ENCODE measurements at places on chromosomes 16 and 17. TPM values are rescaled to one million over a fixed set of nuclear protein-coding genes. Genes with fewer than 3 reads are reported as not detected.

GRCh38 chr16:86027373-86028126 is 128.6 kb downstream of the IRF8 start:
- no peak for DNase-seq

- no peak for DNase-seq
These were observed 23.7 kb downstream of the NCOR1 start for GRCh38 chr17:16191604-16192003.

DNA sequence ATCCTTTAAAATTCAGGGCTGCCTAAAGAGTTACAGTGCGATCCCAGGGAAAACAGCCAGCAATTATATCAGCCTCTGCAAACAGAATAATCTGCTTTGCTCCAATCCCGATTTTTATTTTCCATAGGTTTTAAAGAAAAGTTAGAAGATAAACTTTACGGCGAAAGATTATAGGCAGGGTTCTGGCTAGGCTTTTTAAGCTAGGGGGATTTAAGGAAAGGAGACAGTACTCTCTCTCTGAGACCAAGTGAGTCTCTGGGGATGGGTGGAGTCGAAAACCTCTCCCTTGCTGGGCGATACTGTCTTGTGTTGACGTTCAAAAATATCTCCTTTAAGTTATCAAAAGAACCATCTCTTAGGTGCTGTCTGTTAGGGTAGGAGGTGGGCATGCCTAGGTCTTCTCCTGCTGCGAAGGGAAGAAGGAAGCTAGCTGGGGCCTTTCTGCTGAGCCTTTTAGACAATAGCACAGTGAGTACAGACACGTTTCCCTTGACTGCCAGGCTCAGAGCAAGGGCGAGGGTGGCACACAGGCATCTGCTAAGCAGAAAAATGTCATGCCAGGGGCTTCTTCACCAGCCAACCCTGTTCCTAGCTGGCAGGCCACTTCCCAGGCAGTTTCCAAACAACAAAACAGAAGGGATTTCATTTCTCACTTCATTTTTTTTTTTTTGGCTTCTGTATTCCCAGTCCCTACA is 167.9 kb upstream of the MAF start:
- DNase-seq, result no peak

KRTAP3-1 gene
- total RNA-seq, result not detected

OR1F1 gene
- 0.52 TPM for total RNA-seq

Measured in epithelial cell of proximal tubule (primary cell).